CD4-positive, alpha-beta T cell treated with Interferon gamma for 1 hour (primary cell): ENCODE measurements at places on chromosomes 7 and 10.

- DNase-seq, result peak; percentile 52
Observed at GRCh38 chr10:101032637-101033224, 1.7 kb downstream of the SFXN3 start.

GRCh38 chr7:35792472-35792871, 8.4 kb upstream of the SEPTIN7 start:
- DNase-seq, result no peak

GRCh38 chr7:76191783-76192240, 9.9 kb upstream of the SRRM3 start:
- DNase-seq, result no peak

DNA sequence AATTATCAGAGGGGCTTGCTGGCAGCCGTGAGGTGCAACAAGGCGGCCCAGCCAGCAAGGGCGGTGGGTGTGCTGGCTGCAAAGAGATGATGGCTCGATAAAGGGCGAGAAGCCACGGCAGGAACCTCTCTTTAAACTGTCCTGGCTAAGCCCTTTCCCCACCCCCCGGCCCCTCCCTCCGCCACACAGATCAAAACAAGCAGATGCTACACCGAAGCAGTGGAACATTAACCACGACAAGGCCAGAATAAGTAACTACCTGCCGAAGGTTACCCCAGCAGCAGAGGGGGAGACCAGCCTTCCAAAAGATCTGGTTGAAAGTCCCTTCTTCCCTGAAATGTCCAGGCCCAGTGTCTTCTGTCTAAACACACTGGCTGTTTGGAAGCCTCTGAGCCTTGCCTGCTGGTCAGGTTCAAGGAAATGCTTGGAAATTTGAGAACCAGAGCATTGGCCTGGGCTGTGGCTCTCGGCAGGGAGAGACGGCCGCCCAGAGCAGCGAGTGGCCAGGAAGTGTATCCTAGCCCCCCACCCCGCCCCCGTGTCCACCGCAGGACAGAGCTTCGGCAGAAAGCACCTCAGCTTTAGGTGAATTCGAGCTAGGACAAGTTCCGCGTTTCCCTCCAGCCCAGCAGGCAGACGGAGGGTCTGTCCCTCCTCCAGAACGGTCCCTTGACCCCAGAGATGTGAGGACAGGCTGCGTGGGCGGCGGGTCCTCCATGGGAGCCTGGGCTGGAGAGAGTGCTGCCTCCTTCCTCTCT, 2.1 kb downstream of the FAM20C start:
- DNase-seq, result no peak

DNA sequence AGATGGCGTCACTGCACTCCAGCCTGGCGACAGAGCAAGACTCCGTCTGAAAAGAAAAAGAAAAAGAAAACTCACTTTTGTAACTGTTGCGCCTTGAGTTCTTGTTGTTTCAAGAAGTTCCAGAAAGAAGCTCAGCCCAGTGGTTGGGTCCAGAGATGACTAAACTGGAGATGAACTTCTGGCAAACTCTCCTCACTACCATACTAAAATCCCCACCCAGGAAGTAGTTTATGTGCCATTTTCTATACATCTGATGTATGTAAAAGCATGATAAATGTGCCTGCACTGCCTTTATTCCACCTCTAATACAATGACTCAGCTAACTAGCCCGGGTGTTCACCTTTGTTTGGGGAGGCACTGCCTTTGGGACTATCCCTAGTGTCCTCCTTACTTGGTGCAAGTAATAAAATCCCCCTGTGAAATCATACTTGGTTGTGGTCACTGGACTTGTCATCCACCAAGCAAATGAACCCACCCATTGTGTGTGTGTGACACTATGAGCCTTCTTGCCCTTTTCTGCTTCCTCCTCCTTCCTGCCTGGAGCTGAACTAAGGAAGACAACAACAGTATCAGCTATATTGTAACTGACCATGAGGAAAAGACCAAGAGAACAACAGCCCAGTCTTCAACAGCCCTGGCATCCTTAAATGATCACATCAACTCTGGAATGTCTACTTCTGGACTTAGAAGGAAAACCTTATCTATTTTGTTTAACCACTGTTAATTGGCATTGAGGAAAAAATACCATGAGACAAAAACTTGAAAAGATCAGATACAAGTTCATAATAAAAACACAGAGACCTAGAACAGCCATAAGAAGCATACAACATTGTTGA, 33.6 kb downstream of the JMJD1C start:
- no peak for DNase-seq
